ENCODE measurements at places on chromosomes 13 and 19.

DNA sequence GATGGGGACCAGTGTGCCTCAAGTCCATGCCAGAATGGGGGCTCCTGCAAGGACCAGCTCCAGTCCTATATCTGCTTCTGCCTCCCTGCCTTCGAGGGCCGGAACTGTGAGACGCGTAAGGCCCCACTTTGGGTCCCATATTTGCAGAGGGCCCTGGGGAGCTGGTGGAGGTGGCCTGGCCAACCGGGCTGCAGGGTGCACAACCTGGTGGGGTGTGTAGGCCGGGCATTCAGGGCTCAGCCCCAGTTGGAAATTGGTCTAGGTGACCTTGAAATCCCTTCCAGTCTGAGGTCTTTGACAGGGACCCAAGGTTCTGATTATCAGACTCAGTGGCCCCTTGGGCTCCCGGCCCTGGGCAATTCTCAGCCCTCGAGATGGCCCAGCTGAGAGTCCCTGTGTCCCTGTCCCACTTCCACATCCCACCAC is 8.3 kb downstream of the F7 start:
- DNase-seq: no peak

GRCh38 chr19:11649941-11650340 is 52.7 kb downstream of the ZNF627 start:
- no peak for DNase-seq

DNA sequence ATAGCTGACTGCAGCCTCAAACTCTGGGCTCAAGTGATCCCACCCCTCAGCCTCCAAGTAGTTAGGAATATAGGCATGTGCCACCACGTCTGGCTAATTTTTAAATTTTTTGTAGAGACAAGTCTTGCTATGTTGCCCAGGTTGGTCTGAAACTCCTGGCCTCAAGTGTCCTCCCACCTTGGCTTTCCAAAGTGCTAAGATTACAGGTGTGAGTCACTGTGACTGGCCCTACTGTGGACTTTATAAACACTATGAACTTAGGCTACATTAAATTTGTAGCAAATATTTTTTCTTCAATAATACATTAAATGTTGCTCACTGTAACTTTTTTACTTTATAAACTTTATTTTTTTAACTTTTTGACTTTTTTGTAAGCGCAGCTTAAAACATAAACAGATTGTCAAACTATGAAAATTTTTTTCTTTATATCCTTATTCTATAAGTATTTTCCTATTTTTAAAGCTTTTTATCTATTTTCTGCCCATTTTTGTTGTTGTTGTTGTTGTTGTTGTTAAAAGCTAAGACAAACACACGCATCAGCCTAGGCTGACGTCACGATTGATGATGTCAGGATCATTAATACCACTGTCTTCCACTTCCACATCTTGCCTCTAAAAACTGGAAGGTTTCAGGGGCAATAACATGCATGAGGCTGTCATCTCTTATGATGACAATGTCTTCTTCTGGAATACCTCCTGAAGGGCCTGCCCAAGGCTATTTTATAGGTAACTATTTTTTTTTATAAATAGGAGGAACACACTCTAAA is 204.2 kb downstream of the KLF5 start:
- no peak for DNase-seq

- no peak for DNase-seq
These were observed 589.3 kb upstream of the ARGLU1 start for GRCh38 chr13:107157271-107157670.

DNA sequence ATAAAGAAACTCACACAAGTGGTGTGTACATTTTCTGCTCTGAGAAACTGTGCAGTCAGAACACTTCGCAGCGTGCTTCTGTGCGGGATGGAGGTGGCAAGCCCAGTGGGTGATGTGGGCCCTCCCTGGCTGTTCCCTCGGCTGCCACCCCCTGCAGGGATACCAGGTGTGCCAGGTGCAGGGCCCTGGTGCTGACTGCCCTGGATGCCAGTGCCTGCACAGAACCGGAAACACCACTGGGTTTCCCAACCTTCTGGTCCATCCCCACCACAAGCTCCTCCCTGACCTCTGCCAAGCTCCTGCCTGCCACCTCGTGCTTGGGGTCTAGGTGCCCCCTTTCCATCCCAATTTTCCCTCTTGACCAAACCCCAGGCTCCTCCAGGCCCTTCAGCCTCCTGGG is 81.9 kb upstream of the MCF2L start:
- no peak for DNase-seq

- DNase-seq: no peak
These were observed 47.9 kb downstream of the RUBCNL start for GRCh38 chr13:46339035-46339666.

DNA sequence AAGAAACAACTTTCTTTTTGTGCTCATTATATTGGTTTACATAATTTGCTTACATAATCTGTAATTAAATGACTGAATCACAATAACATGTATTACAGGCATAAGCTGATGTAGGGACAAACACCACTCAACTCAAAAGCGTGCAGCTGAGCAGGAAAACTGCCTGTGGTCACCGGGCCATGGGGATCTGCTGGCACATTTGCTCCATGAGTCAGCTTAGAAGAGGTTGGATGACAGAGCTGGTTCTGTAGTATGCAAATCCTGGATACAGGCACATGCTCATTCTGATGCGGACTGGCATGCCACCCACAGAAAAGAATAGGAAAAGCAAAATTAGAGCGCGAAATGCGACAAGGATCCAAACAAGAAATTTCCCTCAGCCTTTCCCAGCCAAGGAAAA is 128.6 kb downstream of the USP12 start:
- no peak for DNase-seq

DNA sequence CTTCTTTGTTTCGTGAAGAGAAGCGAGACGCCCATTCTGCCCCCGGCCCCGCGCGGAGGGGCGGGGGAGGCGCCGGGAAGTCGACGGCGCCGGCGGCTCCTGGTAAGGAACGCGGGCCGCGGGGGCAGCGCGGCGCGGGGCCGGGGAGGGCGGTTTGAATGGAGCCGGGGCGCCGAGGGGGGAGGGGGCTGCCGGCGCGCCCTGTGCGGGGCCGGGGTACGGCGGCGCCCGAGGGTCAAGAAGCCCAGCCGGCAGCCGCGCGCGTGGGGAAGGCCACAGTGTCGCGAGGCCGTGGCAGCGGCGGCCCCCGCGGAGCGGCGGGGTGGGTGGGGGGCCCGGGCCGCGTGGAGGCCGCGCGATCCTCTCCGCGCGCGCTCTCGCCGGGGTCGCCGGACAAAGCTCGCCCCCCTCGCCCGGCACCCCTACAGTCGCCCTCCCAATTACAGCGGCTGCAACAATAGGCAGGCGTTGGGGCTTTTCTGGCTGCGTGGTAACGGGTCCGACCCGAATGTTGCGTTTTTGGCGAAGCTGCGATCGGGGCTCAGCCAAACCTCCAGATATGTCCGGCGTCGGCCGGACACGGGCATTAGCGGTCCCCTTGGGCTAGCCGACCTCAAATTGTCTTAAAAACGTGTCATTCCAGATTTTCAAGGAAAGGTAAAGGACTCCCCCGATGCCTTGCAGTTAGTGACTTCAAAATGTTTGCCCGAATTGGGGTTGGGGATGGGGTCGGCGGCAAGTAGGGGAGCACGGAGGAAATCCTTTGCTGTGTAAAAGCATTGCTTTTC is 437 bp downstream of the SMARCA4 start:
- peak; percentile 16 for DNase-seq

Data from activated CD4-positive, alpha-beta T cell treated with anti-CD3 and anti-CD28 coated beads, Interleukin-2, amount 50 U/mL, for 1 hour (primary cell).